ENCODE measurements at places on chromosomes 5 and 9.

DNA sequence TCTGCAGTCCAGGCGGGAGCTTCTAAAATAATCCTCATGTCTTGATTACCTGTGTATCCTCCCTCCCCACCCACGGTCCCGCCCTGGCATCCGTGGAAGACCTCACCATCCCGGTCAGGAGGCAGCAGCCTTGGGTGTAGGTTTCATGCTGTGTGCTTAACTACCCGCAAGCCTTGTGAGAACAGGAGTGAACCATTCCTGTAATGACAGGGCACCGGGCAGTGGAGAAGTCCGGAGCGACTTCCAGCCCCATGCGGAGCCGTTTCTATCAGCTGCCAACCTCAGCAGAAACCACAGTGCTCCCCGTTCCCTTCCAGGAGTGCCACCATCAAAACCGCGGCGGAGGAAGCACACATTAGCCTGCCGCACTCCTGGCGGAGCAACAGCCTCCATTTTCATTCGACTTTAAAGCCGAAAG lies 123.5 kb upstream of the LMX1B start:
- DNase-seq: no peak

- DNase-seq: no peak
Measured at GRCh38 chr5:175470781-175471180, 7.6 kb upstream of the SFXN1 start.

DNA sequence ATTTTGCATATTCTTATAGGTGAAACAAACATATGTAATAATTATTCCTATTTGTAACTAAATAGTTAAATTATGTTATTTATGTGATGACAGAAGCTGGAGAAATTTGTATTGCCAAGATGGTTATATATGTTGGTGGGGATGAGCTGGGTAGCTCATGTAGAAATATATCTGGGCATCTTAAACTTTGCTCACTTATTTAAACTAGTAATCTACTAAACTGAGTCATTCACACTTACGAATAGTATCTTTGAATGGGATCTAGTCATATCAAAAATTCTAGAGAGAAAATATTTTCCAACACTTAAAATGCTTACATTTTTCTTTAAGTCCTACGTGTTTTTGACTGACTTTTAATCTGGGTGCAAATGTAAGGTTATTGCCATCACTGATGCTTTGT lies 44.6 kb upstream of the EIF4EBP3 start:
- DNase-seq: no peak

DNA sequence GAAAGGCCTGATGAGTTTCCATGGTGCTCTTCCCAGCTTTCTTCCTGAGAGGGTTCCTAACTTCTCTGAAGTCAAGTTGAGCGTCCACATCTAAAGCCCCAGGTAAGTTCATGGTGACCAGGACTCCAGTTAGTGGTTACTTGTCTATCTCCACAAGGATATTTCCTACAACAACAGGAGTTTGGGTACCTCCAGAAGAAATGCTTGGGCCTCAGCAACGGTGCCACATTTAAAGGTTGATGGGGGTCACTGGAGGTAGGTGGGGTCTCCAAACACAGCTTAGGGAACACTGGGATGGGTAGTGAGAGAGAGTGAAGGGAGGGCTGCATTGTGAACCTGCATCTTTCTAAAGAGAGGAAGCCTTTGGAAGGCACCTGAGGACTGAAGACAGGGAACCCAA lies 123.4 kb downstream of the BOD1 start:
- DNase-seq: no peak

DNA sequence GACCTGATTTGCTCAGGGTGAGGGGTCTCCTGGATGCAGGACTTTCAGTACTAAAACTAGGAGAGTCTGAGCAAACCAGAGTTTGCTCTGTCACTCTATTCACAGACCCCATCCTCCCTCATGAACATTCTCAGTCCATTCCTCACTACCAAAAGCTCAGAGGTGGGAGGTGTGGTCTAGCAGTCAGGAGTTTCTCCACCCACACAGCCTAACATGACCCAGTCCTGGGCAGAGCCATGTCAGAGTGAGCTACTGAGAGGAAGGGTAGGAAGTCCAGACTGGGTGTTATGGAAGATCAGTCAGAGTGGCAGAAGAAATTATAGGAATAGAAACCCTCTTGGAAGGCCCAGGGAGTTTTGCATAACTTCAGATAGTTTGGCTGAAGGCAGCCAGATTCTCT lies 113.3 kb upstream of the GRAMD2B start:
- DNase-seq: no peak

DNA sequence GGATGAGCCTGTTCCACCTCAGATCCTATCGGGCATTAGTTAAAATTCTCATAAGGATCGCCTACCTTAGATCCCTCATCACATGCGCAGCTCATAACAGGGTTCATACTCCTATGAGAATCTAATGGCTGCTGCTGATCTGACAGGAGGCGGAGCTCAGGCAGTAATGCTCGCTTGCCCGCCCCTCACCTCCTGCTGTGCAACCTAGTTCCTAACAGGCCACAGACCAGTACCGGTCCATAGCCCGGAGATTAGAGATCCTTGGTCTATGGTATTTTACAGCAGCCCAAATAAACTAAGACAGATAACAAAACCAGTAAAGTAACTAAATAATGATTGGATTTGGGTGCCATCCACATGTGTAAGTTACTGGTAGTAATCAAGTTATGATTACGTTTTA lies 17.5 kb downstream of the GOLPH3 start:
- DNase-seq: no peak

GRCh38 chr5:173970878-173971650 lies 17.9 kb upstream of the C5orf47 start:
- no peak for DNase-seq

- no peak for DNase-seq
Measured at GRCh38 chr5:135161221-135161620, 127.2 kb upstream of the PITX1 start.

- no peak for DNase-seq
Measured at GRCh38 chr5:159514229-159514810, 184.0 kb upstream of the IL12B start.

- DNase-seq: no peak
Measured at GRCh38 chr9:120755044-120755443, 38.2 kb downstream of the FBXW2 start.

GRCh38 chr9:127273326-127273725 lies 8.8 kb downstream of the GARNL3 start:
- DNase-seq: no peak

- no peak for DNase-seq
Measured at GRCh38 chr5:14172149-14172795, 29.1 kb downstream of the TRIO start.

- no peak for DNase-seq
Measured at GRCh38 chr9:114287763-114288192, 35.1 kb upstream of the ORM1 start.
